ENCODE measurements at places on chromosomes 16 and 17.

- DNase-seq = no peak
Observed at GRCh38 chr17:58615768-58616659, 75.8 kb downstream of the TEX14 start.

- DNase-seq = no peak
Observed at GRCh38 chr16:4328046-4328781, 12.3 kb downstream of the GLIS2 start.

- no peak for DNase-seq
Observed at GRCh38 chr17:48597778-48598631, 4.4 kb upstream of the HOXB5 start.

DNA sequence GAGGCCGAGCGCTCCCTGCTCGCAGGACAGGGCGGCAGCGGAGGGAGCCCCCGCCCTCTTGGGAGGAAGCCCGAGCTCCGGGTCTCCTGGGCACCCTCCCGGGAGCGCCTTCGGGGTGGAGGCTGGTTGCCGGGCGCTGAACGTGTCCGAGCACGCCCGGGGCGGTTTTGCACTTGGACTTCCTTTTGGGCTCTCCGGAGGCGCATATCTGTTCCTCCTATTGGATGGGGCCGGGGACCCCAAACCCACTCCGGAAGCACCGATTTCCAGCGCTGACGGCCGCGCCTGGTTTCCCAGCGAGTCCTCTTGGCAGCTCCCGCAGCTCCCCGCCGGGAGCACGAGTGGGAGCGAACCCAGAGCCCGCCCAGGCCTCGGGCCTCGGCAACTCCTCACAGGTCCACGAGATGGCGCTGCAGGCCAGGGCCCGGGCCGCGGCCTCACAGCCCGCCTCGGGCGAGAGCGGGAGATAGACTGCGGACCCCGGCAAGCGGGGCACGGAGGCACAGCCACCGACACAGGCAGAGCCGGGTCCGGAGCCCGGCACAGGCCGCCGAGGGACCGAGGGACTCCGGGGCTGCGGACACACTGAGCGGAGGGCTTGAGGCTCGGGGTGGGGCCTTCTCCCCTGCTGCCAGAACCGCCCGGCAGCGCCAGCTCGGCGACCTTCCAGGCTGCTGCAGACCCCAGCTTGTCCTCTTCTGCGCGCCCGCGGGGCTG is 12.7 kb downstream of the TBX2 start:
- no peak for DNase-seq

- no peak for DNase-seq
Observed at GRCh38 chr17:27858621-27859305, 34.4 kb downstream of the LYRM9 start.

- DNase-seq = no peak
Observed at GRCh38 chr17:44733753-44734152, 25.0 kb upstream of the ADAM11 start.

- DNase-seq = no peak
Observed at GRCh38 chr17:83036193-83036592, 43.2 kb upstream of the METRNL start.
